Amygdala (tissue), 56 donors: ENCODE measurements at places on chromosomes 2 and 18.

- DNase-seq = no peak
These were observed 408.8 kb downstream of the GALNT13 start for GRCh38 chr2:154280543-154280942.

DNA sequence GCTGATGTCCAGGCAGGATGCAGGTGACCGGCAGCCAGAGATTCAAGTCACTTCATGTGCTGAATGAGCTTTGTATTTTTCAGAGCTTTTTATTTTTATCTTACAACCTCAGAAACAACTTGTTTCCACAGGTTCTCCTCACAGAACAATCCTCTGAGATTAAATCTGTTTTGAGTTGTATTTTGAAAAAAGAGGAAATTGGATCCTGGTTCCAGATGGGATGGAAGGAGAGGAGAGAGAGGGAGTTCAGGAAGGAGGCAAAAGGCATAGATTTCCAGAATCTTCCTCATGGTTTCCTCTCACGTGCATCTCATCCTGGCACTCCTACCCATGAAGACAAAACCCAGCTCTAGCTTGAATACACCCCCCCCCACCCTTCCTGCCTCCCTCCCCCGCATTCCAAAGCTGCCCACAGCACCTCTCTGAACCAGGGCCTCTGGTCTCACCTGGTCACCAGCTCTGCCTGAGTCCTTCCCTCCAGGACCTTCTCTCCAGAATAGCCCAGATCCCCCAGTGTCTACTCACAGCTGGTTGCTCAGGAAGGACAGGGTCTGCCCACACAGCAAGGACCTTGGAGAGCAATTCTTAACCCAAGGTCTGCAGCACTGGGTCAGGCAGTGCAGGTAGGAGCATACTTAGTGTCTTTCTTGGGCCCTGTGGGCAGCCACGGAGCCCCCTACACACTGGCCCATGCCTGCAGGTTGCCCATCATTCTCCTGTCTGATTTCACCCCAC, 104.7 kb downstream of the ZFP36L2 start:
- DNase-seq = no peak

DNA sequence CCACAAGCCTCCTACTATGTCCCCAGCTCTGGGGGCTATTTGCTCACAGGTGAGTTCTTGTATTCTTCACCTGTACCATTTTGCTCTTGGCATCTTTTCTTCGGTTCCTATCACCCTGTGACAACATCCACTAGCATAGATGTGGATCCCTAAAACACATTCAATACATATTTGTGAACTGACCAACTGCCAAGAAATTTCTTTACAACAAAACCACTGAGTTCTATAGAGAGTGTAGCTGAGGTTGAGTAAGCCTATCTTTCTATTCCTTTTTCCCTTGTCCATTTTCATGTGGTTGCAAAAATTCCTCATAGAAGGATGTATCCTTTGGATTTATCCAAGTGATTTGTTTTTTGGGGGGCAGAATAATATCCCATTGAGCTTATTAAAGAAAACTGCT, 192.7 kb upstream of the ITGA4 start:
- no peak for DNase-seq

DNA sequence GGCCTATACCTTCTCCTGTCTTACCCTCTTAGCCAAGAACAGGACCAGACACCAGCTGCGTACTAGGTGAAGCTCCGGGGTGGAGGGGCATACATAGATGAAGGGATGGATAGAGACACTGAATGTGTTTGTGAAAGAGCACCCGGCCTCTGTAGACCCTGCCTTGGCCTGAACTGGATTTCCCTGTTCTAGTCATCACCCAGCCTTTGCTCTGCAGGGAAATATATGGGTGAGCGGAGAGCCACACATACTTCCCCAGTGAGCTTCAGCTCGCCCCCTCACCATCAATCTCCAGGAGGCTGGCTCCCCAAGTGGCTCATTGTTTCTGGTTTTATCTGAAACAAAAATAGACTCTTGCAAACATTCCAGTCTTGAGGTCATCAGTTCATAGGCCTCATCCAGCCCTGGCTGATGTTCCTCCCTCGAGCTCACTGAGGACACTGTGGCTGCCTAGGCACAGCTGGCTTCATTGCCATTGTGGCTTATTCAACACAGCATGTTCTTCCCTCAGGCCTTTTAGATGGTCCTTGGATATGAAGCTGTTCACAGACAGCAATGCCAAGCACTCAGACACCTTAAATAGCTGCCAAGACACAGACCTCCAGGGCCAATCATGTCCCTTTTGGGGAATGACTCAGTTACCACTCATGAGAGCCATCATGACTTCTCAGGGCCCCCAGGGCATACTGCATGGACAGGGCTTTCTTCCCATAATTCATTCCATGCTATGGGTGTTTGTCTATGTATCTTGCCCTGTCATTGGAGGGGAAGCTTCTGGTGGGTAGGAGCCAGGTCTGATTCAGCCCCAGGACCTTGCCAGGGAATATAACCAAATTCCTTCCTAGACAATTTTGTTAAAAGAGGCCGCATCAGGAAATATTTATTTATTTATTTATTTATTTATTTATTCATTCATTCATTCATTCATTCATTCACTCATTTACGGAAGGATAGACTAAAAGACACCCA, 82.4 kb downstream of the TTC32 start:
- DNase-seq = no peak

- DNase-seq = no peak
These were observed 15.8 kb downstream of the PTPN18 start for GRCh38 chr2:130371723-130372054.

DNA sequence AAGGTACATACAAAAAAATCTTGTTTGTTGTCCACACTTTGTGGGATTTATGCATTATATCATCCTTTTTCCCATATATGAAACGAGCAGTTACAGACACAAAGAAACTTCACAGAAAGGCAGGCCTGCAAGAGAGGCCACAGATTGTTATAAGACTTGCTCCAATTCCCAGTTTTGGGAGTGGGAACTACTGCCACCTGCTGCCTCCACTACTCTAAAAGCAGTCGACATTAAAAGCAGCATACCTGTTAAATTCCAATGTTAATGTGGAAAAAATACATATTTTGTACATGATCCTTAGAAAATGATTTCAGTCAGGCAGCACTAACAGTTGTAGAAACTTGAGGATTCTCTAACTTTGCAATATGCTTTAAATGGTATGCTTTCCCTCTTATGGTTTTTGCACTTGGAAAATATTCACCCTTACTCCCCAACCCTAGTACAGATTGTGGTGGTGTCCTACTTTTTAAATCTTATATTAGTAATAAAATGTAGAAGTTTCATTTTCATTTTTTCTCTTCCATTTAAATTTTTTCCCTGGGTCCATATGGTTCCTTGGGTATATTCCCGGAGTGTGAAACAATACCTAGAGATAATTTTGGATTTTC, 37.9 kb downstream of the SLC38A11 start:
- DNase-seq = peak; percentile 25

- DNase-seq = no peak
These were observed 22.1 kb upstream of the TCF7L1 start for GRCh38 chr2:85110991-85111560.

DNA sequence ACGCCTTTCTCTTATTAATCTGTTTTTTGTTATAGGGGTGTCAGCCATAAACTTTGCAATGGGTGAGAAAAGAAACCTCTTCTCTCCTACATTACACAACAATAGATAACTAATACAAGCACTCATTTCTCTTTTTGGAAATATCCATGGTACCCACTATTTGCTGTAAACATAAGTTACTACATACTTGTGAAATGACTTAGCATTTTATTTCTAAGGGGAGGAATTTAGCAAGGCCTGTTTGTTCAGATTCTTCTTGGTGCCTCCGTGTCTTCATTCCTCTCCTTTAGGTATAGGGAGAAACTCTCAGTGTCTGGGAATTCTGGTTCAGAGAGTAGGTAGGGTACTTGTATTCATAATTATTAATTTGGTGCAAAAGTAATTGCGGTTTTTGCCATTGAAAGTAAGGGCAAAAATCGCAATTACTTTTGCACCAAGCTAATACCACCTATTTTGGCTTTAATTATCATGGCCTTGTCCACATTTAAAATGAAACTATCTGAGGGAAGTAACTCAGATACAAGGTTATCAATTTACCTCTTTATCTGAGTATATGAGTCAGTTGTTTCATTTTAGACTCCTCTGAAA, 134.8 kb downstream of the MREG start:
- no peak for DNase-seq

DNA sequence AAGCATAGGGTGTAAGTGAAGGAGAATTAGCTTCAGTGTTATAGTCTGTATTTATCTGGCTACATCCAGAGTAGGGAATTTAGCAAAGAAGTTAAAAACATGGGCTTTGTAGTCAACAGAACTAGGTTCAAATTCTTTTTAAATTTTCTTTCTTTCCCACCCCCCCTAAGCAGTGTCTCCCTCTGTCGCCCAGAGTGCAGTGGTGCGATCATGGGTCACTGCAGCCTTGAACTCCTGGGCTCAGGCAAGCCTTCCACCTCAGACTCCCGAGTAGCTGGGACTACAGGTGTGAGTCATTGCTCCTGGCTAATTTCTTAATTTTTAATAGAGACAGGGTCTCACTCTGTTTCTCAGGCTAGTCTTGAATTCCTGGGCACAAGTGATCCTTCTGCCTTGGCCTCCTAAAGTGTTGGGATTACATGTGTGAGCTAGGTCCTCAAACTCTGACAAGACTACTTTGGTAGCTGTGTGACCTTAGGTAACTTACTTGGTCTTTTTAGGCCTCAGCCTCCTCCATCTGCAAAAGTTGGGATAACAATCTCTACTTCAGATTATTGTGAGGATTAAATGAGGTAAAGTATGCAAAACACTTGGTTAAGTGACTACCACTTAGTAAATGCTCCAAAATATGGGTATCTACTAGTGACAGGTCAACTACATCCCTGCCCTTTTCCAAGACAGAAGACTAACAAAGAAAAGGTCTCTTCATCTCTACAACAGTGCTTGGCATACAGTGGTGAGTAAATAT, 17.8 kb downstream of the DOK1 start:
- DNase-seq = no peak

GRCh38 chr18:44536046-44536445, 144.6 kb upstream of the SETBP1 start:
- no peak for DNase-seq

DNA sequence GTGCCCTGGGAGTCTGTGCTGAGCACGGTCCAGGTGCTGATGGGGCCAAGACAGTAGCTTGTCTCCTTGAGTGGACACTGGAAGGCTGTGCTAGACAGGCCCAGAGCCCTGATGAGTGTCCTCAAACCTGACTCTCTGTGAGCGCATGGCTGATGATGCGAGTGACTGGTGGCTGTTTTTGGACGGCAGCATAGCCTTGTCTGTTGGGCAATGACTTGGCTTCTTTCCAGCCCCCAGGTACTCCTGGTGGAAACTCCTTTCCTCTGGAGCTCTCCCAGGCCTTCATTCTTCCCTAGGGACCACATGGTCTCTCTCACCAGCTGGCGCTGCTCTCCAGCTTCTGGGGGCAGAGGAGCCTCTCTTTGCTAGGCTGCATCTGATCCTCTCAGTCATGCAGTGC, 207.6 kb upstream of the SMIM21 start:
- DNase-seq = no peak

DNA sequence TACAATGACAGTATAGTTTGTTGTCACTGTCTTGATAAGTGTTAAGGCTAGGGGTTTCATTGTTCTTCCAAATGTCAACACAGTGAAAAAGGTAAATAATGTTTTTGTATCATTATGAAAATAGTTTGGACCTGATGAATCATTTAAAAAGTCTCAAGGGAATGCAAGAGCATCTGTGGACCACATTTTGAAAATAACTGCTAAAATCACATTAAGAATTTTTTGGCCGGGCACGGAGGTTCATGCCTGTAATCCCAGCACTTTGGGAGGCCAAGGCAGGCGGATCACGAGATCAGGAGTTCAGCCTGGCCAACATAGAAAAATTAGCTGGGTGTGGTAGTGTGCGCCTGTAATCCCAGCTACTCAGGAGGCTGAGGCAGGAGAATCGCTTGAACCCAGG, 10.3 kb downstream of the SCN1A start:
- no peak for DNase-seq

DNA sequence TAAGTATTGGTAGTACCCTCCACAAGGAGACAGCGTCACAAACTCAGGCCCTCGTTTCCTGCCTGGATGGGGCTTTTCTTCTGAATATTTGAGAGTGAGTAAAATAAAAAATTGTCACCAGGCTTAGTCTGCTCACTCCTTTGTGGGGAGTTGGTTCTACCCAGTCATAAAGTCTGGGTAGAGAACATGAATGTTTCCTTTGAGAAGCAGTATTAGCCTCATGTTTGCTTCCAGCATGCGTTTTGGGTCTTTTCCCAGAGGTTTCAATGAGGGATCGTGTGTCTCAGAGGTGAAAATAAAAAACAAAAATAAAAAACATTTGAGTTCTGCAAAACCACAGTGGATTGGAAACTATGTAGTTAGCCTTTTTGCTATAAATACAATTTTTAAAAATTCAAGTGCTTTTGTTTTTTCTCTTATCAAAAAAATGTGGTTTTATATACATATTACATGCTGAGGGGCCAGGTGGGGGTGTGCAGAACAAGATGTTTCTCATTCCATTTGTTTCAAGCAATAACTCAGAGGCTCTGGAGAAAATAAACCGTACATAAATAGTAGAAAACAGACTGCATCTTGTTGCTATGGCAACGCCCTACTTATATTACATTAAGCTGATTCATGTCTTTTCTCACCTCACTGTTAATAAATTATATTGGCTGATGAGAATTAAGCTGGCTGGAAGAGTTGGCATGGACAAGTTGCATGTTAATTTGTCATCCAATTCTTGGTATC, 225.4 kb upstream of the FBXO11 start:
- no peak for DNase-seq

GRCh38 chr2:201859949-201860348, 53.6 kb downstream of the CDK15 start:
- DNase-seq = no peak

- DNase-seq = no peak
These were observed at the start of gene TGFBRAP1 for GRCh38 chr2:105329561-105330495. TSS of gene TGFBRAP1 (minus strand) at chr2:105329735. CDS start at chr2:105308301, 21,434 bp downstream.

GRCh38 chr2:231047923-231048915, 8.4 kb upstream of the PSMD1 start:
- no peak for DNase-seq

DNA sequence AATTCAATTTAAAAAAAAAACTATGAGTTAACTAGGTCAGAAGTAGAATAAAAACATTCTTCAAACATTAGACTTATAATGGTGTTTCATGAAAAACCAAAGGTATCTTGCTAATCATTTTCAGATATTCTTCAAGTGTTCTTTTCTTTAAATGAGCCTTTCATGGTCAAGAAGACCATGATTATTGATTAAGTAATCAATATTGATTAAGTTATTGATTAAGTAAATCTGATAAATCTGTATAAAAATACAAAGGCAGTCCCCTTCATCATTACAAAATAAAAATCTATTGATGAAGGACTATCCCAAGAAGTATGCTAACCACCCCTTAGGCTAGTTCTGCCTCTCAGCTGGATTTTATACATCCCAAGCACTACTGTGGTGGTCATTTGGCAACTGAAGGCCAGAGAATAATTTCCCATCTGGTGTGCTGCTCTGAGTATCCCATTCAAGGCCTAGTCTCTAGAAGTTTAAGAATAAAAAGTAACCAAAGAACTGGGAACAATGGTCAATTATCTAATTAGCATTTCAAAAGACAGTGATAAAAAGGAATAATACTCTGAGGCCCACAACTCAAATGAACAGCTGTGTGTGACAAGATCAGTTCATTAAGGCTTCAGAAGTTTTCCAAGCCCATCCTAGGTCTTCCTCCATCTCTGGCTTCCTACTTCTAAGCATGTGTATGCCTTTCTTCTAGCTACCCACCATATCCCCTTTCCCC, 63.5 kb downstream of the TCF4 start:
- no peak for DNase-seq

GRCh38 chr18:48975817-48976649, 25.3 kb upstream of the SMAD7 start:
- DNase-seq = no peak

GRCh38 chr2:16100006-16100405, 159.7 kb downstream of the MYCN start:
- DNase-seq = no peak
